ENCODE measurements at places on chromosomes 11 and 22.
A peak's percentile ranks its signal among the peaks of the same experiment; 100 is the strongest.

- no peak for DNase-seq
Measured at GRCh38 chr11:107678632-107678971, 33.3 kb downstream of the SLN start.

DNA sequence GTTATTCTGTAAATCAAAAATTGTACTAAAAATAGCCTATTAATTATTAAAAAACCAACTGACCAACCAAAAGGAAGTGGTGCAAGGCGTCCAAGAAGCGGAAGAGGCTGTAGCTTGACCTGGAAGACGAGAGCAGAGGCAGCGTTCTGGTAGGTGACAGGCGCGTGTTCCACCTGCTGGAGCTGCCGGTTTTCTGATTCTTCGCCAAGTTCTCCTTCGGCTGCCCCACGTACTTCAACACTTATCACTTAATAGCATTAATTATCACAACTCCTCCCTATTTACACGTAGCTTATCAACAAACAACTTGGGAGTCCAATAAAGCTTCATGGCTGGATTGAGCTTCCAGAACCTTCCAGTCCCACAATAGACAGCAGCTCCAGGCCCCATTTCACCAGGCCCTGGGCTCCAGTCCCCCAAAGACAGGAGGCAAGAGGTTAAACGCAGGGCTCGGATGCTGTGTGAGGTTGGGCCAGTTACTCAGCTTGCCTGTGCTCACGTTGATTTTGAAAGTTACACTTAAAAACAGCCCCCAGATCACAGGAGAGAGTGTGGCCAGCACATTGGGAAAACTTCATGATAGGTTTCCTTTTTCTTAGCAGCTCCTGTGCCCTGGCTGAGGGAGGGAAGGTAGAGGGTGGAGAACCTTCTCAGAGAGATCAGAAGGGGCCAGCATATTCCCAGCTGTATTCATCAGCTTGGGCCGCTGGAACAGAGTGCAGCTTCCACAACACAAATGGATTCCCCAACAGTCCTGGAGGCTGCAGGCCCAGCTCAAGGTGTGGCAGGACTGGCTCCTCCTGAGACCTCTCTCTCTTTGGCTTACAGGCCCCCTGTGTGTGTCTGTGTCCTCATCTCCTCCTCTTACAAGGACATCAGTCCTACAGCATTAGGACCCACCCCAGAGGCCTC, 54.2 kb upstream of the FGF3 start:
- no peak for DNase-seq

GRCh38 chr11:124219126-124219525, 21.8 kb upstream of the OR8G1 start:
- DNase-seq: no peak

DNA sequence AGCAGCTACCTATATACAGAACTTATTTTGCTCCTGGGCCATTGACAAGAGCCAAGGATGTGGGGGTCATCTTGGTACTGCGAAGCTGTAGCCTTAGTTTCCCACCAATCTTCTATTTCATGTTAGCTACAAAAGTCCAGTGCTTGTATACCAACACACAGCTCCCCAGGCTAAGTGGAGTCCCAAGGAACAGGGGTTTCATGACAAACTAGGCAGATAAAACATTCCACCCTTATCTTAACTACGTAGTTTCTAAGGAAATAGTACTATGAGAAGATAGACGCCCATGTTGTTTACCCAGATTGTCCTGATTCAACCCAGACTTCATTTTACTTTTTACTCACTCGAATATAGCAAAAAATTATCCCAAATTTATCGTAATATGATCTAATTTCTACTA, 218.5 kb downstream of the DYNC2H1 start:
- no peak for DNase-seq

- DNase-seq: no peak
Measured at GRCh38 chr11:94895451-94895850, 77.9 kb downstream of the CWC15 start.

GRCh38 chr11:21896746-21897602, 295.9 kb upstream of the ANO5 start:
- peak; percentile 75 for DNase-seq

DNA sequence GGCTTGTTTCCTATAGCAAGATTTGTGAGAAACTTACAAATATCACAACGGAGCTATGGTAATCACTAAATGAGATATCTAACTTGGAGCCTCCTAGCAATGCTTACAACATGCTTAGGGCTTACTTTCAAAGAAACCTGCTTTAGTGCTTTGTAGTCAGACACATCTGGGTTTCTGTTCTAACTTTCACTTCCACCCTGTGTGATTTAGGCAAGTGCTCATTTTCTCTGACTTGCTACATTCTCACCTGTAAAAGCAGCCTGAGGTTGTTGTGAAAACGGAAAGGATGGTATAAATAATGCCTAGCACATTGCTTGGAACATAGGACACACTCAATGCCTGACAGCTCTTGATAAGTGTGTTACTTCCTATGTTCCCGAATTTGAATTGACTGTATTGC, 45.6 kb downstream of the LRRC4C start:
- DNase-seq: no peak
